ENCODE measurements at places on chromosomes 4 and X. TPM values are rescaled to one million over a fixed set of nuclear protein-coding genes. Genes with fewer than 3 reads are reported as not detected.

GRCh38 chr4:7887436-7887835 lies 52.2 kb downstream of the AFAP1 start:
- DNase-seq, result no peak

DNA sequence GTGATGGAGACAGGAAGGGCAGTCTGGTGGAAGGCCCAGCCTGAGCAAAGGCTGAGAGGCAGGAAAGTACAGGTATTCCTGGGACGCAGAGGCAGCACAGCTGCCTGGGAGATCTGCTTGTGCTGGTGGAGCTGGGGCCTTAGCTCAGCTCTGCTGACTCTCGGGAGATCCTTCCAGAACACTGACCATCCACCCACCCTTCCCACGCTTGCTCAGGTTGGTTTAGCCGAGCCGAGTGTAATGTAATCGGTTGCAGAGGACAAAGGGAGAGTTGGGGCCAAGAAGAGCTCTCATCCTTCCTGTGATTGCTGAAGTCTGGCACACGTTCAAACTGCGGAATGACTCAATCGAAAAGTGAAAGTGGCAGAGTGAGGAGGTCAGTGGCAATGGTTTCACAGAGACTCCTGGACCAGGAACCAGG lies 43.1 kb upstream of the GPR78 start:
- peak; percentile 76 for DNase-seq

DNA sequence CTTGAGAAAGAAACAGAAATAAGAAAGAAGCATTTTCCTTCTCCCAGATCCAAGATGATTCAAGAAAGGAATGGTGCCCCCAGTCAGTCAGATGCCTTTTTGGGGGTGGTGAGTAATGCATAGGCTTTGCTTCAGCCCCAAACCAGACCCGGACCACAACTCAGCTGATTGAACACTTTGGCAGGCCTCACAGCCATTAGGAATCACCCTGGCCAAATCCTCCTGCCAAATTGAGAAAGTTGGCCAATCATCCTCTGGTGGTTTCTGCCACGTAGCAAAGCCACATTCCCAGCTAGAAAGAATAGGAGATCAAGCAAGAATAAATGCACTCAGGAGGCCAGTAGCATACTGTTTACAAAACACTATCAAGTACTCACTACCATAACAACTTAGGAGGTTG lies 33.7 kb downstream of the FRMD7 start:
- no peak for DNase-seq

- peak; percentile 63 for DNase-seq
Measured at GRCh38 chrX:3549411-3549911, 164.0 kb downstream of the PRKX start.

DNA sequence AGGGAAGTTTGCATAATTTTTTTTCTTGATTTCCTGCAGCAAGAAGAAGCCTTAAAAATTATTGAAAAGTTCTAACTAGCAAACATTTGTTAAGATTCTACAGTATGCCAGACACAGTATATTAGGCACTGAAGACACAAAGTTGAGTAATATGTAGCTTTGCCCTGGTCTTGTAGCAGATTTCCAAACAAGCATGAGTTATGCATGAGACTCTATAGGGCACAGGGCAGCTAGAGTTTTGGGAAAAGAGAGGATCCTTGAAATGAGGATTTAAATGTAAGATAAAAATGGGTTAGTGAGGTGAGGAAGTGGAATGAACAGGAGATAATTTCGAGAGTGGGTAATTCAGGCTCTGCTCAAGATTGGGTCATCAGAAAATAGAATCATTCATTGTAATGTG lies 8.6 kb upstream of the GPRIN3 start:
- no peak for DNase-seq

The NCAPG gene
- total RNA-seq, result 25.3 TPM

The CCNB3 gene
- total RNA-seq, result 1.4 TPM

- DNase-seq, result no peak
Measured at GRCh38 chrX:109632906-109633504, 8.0 kb upstream of the KCNE5 start.

The SPANXB1 gene
- total RNA-seq, result not detected

- no peak for DNase-seq
Measured at GRCh38 chr4:100081491-100081890, 108.8 kb downstream of the DDIT4L start.

- no peak for DNase-seq
Measured at GRCh38 chr4:15423285-15423711, 4.5 kb upstream of the C1QTNF7 start.

GRCh38 chr4:102869569-102870197 lies 891 bp downstream of the CISD2 start:
- no peak for DNase-seq

- DNase-seq, result no peak
Measured at GRCh38 chrX:119455264-119455663, 13.0 kb upstream of the SLC25A5 start.

DNA sequence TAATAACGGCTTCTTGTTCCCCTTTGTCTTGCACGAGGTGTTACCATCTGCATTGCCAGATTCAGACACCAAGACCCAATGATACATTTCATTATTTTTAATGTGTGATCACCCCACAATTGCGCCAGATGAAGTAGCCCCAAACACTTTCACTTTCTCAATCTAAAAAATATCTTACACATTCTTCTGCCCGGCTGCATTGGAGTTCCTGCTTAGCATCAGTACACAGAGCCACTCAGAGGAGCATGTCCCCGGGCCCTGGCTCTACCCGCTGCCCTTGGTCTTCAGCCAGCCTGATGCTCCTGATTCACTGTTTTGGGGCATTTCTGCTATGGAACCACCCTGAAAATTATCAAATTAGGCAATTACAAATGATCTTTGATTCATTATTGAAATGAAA lies 66.0 kb upstream of the TENM3 start:
- peak; percentile 51 for DNase-seq

GRCh38 chrX:136827026-136827425 lies 46.3 kb upstream of the ARHGEF6 start:
- no peak for DNase-seq

GRCh38 chr4:23891064-23891421 lies 1.2 kb upstream of the PPARGC1A start:
- DNase-seq, result no peak

DNA sequence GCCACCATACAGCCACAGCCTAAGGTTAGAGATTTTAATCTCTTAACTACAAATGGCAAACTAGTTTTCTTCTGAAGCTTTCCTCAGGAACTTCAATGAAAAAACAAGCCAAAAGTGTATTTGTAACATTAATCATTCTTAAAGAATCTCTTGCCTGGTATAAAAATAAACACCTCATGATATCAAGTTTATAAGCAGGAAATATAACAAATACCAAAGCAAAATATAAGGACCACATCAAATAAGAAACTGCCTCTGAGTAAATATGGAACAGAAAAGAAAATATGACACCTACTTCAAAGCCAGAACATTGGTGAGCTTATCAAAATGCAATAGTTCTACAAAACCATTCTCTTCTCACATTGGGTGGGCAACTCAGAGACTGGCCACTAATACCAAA lies 89.9 kb downstream of the GPC4 start:
- no peak for DNase-seq

DNA sequence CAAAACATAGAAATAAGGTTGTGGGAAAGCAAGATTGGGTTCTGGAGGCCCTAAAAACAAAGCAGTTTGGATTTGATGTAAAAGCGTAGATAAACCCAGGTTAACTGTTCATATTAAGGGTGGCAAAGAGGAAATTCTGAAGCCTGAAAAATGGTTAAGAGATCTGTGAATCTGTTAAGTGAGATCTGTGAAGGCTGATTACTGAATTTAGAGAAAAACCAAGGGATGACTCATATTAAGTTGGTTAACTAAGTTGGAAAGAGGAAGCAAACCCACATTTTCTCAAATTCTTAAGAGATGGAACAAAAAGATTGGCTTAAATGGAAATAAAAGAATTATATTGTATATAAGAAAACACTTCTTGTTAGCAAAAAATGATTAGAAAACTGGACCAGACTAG lies 22.8 kb downstream of the GPAT3 start:
- DNase-seq, result no peak

The ZCCHC18 gene
- total RNA-seq, result not detected

DNA sequence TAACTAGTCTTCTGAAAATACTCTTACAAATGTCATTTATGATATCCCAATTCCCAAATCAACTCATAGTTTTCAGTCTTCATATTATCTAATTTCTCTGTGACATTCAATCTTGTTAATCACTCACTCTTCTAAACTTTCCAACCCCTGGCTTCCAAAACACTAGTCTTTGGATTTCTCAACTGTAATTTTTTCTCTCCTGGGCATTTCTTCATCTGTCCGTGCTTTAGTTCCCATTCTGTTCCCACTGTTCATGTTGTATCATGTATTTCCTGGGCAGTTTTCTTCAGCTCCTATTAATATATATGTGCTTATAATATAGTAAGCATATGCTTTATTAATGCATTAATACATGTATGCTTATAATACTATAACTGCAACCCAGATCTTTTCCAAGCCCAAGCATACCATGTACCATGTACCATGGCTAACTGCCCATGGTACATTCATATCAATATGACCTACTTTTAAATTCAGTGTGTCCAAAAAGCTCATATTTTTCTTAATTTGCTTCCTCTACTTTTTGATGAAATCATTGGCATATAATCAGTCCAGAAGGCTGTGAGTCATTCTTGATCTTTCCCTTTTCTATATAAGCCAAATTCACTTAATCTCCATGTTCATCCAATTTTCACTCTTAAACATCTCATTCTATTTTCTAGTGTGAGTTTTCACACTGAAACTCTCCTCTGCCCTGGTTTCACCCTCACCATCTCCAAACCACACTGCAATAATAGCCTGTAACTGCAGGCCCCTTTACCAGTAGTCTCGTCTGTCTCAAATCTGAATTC lies 21.3 kb upstream of the GK2 start:
- no peak for DNase-seq

The PITX2 gene
- 0.14 TPM for total RNA-seq

Measured in Caki2 (cell line).